PC-9 (cell line): ENCODE measurements at places on chromosomes 5 and 9.

DNA sequence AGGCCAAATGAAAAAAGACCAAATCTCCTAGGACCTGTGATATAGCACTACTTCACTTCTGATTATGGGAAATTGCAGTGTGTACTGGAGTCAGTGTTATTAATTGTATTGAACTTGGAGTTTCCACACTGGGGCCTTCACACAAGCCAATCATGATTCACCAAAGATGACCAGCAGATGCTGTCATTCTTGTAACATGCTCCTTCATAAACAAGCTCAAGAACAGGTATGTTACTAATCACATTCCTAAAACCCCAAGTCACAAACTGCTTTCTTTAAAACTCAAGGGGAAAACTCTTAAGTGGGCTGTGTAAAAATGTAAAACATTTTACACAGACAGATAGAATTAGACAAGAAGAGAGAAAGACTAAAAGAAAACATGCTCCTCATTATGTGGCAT lies 5.6 kb downstream of the KLHL3 start:
- H3K4me3 ChIP-seq: no peak overlapping the region
- no peak for DNase-seq
- peaks cover 20% of the 10 kb centered on the region for H3K4me1 ChIP-seq

DNA sequence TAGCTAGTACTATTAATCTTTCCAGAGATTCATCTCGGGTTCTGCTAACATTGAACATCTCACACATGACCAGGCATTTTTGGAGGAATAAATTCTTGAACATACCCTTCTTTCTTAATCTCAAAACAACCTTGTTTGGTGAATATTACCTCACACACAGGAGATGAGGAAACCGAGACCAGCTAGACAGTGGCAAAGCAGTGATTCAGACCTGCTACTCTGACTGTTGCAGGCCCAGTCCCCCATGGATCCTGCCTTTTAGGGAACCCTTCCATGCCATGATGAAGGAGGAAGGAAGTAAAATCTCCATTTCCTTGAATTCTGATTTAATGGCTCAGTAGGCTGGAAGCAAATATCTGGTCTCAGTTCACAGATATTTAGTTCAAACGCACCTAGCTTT lies 2.6 kb downstream of the PCSK5 start:
- H3K36me3 ChIP-seq: no peaks in the 10 kb centered on the region
- H3K4me1 ChIP-seq: peaks cover 32% of the 10 kb centered on the region
- H3K27ac ChIP-seq: peak overlapping the region; percentile 92
- DNase-seq: peak; percentile 73
- H3K4me3 ChIP-seq: peak overlapping the region; percentile 76

- no peaks in the 10 kb centered on the region for H3K36me3 ChIP-seq
- peak overlapping the region; percentile 37 for H3K27ac ChIP-seq
- no peak for DNase-seq
- no peaks in the 10 kb centered on the region for H3K27me3 ChIP-seq
- H3K4me3 ChIP-seq: peak overlapping the region; percentile 82
Measured at GRCh38 chr5:34007201-34007620, 639 bp downstream of the AMACR start.

- no peaks in the 10 kb centered on the region for H3K27me3 ChIP-seq
- H3K27ac ChIP-seq: no peak overlapping the region
- no peaks in the 10 kb centered on the region for H3K4me1 ChIP-seq
- peaks cover 7% of the 10 kb centered on the region; the same call in 1 of the 2 replicates for H3K36me3 ChIP-seq
- peak; percentile 69 for DNase-seq
Measured at GRCh38 chr9:137286975-137287383, 9.5 kb downstream of the TOR4A start.

- peaks cover 31% of the 10 kb centered on the region for H3K4me1 ChIP-seq
- peaks cover 23% of the 10 kb centered on the region for H3K27me3 ChIP-seq
- H3K36me3 ChIP-seq: no peaks in the 10 kb centered on the region
Measured at GRCh38 chr9:85741095-85741874, 469 bp downstream of the AGTPBP1 start.

GRCh38 chr9:123000371-123001068 lies 32.9 kb upstream of the GPR21 start:
- no peak overlapping the region for H3K27ac ChIP-seq
- peaks cover 58% of the 10 kb centered on the region for H3K36me3 ChIP-seq
- H3K4me1 ChIP-seq: no peaks in the 10 kb centered on the region
- H3K27me3 ChIP-seq: no peaks in the 10 kb centered on the region
- H3K4me3 ChIP-seq: no peak overlapping the region

DNA sequence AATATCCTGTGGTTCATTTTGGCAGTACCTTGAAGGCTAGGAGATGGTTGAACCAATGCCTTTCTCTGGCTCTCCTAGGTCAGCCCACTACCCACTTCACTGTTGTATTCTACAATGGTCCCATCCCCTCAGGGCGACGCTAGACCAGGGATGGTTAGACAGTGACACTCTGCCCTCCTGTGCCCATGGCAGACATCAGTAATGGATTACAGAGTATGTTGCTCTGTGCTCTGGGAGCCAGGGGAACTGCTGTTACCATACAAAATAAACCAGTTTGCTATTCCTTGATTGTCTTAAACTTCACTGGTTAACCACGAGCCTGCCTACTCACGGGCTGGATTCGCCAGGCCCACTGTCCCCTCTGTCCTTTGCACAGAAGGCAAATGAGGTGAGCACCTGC lies 33.7 kb downstream of the NCS1 start:
- H3K4me1 ChIP-seq: no peaks in the 10 kb centered on the region
- no peak overlapping the region for H3K4me3 ChIP-seq
- no peak overlapping the region for H3K27ac ChIP-seq

- H3K4me1 ChIP-seq: no peaks in the 10 kb centered on the region
- no peak for DNase-seq
- no peaks in the 10 kb centered on the region for H3K36me3 ChIP-seq
- H3K27me3 ChIP-seq: no peaks in the 10 kb centered on the region
- H3K4me3 ChIP-seq: no peak overlapping the region
Measured at GRCh38 chr5:164748861-164749260, 1243.4 kb downstream of the MAT2B start.

- no peak overlapping the region for H3K27ac ChIP-seq
- H3K36me3 ChIP-seq: no peaks in the 10 kb centered on the region
- no peak for DNase-seq
Measured at GRCh38 chr9:98415782-98416181, 160.3 kb upstream of the TBC1D2 start.

DNA sequence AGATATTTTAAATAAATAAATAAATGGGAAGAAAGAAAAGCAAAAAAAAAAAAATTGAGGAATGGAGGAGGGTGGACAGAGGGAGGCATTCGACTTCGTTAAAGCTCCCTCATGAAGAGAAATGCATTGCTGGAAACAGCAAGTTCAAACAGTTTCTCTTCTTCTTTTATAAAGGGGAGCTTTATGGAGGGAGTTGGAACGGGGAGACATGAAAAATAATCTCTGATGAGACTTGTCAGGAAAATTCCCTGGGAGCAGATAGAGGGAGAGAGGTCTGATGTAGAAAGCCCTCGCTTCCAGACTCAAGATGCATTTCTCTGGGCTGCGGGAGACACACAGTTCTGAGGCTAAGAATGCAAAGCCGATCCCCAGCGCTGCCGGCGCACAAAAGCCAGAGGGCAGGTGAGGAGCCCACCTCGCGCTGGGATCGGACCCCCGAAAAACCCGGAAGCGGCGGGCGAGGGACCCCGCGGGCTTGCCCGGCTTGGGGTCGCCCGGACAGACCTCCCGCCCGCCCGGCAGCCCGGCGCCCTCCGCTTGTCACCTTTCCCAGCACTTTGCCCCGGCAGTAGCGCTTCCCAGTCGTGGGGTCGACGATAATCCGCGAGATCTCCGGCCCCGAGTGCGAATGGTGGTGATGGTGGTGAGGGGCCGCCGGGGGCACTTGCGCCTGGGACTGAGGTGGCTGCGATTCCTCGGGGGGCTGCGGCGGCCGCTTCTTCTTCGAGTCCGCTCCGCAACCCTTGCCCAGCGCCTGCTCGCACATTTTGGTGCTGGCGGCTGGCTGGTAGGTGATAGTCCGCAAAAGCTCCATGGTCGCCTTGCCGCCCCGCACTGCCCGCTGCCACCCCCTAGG lies 512 bp downstream of the PLK2 start:
- peak overlapping the region; percentile 90 for H3K4me3 ChIP-seq
- DNase-seq: no peak
- peaks cover 48% of the 10 kb centered on the region for H3K36me3 ChIP-seq
- no peaks in the 10 kb centered on the region for H3K27me3 ChIP-seq
- H3K27ac ChIP-seq: peak overlapping the region; percentile 96
- H3K4me1 ChIP-seq: peaks cover 28% of the 10 kb centered on the region

- H3K4me3 ChIP-seq: no peak overlapping the region
- no peak overlapping the region for H3K27ac ChIP-seq
- H3K27me3 ChIP-seq: no peaks in the 10 kb centered on the region
- no peaks in the 10 kb centered on the region for H3K36me3 ChIP-seq
- DNase-seq: no peak
- no peaks in the 10 kb centered on the region for H3K4me1 ChIP-seq
Measured at GRCh38 chr5:138054206-138054605, 21.3 kb upstream of the FAM13B start.

- no peaks in the 10 kb centered on the region for H3K36me3 ChIP-seq
- no peak for DNase-seq
- no peak overlapping the region for H3K4me3 ChIP-seq
Measured at GRCh38 chr5:173736374-173736773, 119.9 kb upstream of the BOD1 start.

DNA sequence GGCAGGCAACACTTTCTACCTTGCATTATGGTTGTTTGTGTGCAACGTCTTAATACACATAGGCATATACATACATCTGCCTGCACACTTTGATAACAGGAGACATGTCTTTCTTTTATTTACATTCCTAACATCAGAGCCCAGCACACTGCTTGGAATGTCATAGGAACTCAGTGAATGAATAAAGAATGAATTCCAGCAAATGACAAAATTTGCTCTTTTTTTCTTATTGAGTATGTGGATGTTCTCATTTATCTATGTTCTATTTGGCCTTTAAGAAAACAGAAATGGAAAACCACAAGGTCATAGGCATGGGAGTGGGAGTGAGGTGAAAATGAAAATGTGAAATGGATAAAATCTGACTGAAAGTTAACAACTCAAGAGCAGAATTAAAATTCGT lies 36.3 kb upstream of the PALM2AKAP2 start:
- no peak for DNase-seq
- H3K4me1 ChIP-seq: peaks cover 16% of the 10 kb centered on the region
- no peaks in the 10 kb centered on the region for H3K27me3 ChIP-seq
- no peaks in the 10 kb centered on the region for H3K36me3 ChIP-seq

DNA sequence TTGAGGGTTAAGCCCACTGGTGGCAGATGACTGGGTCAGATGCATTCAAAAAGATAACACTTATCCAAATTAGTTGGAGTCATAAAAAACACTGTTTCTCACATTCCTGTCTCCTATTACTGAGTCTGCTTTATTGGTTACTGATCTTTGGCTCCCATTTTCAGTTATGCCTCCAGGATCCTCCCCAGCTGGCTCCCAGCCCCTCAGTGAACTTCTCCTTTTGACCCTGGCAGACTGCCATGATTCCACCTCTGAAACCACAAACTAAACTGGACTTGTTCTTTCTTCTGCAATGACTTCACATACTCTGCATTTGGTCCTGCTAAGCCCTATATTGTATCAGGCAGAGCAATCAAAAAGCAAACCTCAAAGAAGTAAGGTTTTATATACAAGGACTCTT lies 860.8 kb upstream of the DMAC1 start:
- no peak overlapping the region for H3K4me3 ChIP-seq
- no peaks in the 10 kb centered on the region for H3K36me3 ChIP-seq
- no peaks in the 10 kb centered on the region for H3K4me1 ChIP-seq
- no peak overlapping the region for H3K27ac ChIP-seq
- no peaks in the 10 kb centered on the region for H3K27me3 ChIP-seq
- DNase-seq: no peak
